Sigmoid colon (tissue), 7 donors: ENCODE measurements at places on chromosomes 16 and 17.
A peak's percentile ranks its signal among the peaks of the same experiment; 100 is the strongest.

- H3K36me3 ChIP-seq, result no peaks in the 10 kb centered on the region
- H3K4me1 ChIP-seq, result no peaks in the 10 kb centered on the region
- no peak overlapping the region for H3K4me3 ChIP-seq
These were observed 14.2 kb upstream of the ADGRG3 start for GRCh38 chr16:57653936-57654335.

DNA sequence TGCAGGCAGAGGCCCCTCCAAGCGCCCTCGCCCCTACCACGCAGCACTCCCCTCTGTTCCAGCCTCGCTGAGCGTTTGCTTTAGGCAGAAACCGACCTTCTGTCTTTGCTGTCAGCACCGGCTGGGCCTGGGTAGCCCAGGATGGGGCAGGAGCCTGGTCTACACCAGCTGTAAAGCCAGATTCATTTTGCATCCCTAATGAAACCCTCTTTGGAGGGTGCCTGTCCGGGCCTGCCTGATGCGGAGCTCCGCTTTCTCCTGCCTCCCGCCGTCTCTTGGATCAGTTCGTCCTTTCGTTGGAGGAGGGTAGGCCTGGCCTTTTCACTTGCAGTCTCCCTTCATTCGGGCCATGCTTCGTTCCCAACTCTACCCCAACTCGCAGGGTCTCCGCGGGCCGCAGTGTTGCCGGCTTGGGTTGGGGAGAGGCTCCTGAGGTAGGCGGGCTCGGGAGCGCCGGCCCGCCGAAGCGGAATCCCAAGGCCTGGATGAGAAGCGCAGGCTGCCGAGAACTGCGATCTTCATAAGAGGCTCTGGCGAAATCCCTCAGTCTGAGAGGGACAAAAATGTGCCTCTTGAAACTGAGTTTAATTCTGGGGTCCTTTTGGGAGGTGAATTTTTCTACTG lies 4.8 kb upstream of the HOXB8 start:
- no peaks in the 10 kb centered on the region for H3K36me3 ChIP-seq

DNA sequence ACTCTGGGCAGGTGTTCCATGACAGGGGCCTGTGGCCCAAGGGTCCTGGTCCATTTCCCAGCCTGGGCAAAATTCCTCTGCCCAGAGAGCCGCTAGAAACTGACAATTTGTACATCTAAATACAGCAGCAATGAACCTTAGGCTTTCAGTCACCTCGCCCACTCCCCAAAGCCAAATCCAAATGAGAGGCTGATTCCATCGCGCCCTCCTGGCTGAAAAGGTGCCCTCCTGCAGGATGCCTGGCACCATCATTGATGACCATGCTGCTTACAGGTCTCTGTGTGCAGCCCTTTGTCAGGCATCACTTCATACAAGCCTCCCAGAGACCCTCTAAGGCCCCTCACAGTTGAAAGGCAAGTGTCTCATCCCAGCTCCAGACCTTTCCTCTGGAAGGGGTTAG lies 114.7 kb downstream of the C16orf78 start:
- H3K4me3 ChIP-seq, result no peak overlapping the region
- no peaks in the 10 kb centered on the region for H3K27me3 ChIP-seq
- H3K36me3 ChIP-seq, result no peaks in the 10 kb centered on the region
- DNase-seq, result peak; percentile 18
- H3K27ac ChIP-seq, result no peak overlapping the region

GRCh38 chr16:73793260-73793659 lies 503.4 kb upstream of the PSMD7 start:
- no peak overlapping the region for H3K4me3 ChIP-seq
- no peaks in the 10 kb centered on the region for H3K4me1 ChIP-seq
- H3K36me3 ChIP-seq, result no peaks in the 10 kb centered on the region
- H3K27ac ChIP-seq, result no peak overlapping the region
- no peak for DNase-seq

GRCh38 chr17:47077576-47077975 lies 98.5 kb upstream of the RPRML start:
- no peak overlapping the region for H3K27ac ChIP-seq
- no peaks in the 10 kb centered on the region for H3K36me3 ChIP-seq
- H3K4me3 ChIP-seq, result no peak overlapping the region

- H3K4me3 ChIP-seq, result no peak overlapping the region
- no peaks in the 10 kb centered on the region for H3K27me3 ChIP-seq
- H3K27ac ChIP-seq, result no peak overlapping the region
These were observed 335.5 kb upstream of the ZFHX3 start for GRCh38 chr16:73383195-73383987.

- no peaks in the 10 kb centered on the region for H3K36me3 ChIP-seq
- no peaks in the 10 kb centered on the region for H3K27me3 ChIP-seq
- DNase-seq, result peak; percentile 56
- H3K4me3 ChIP-seq, result no peak overlapping the region
- H3K27ac ChIP-seq, result no peak overlapping the region
These were observed 32.4 kb upstream of the SLC47A1 start for GRCh38 chr17:19501219-19501618.

- H3K27me3 ChIP-seq, result no peaks in the 10 kb centered on the region
- H3K27ac ChIP-seq, result no peak overlapping the region
- no peak overlapping the region for H3K4me3 ChIP-seq
- no peaks in the 10 kb centered on the region for H3K4me1 ChIP-seq
- no peak for DNase-seq
- H3K36me3 ChIP-seq, result no peaks in the 10 kb centered on the region
These were observed 287.6 kb upstream of the CDH11 start for GRCh38 chr16:65409510-65409909.

DNA sequence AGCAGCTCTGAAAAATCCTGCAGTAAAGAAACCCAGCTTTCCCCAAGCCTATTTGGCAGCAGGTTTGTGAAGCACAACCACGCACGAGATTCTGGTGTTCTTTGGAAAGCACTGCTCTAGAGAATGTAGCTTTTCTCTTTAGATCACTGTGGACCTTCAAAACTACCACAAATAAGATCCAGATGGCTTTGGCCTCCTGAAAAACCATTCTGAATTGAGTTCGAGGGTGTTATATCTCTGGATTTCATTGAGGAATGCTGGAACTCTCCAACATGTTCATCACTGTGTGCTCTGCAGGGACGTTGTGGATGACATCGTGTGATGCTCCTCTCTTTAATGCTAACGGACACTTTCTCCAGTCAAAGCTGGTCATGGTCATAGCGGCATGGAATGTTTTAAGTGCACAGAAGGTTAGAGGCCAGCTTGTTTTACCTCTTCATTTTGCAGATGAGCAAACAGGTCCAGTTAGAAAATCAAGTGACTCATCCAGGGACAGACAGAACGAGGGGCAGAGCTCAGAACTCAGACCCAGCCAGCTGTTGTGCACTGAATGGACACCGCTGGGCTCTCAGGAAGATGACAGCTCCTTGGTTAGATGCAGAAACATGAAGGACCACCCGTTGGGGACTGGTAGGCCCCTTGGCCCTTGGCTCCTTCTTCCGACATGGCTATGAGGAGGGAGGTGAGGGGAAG lies 37.2 kb downstream of the CCDC42 start:
- H3K4me1 ChIP-seq, result no peaks in the 10 kb centered on the region
- peak overlapping the region; percentile 48 for H3K27ac ChIP-seq
- no peaks in the 10 kb centered on the region for H3K27me3 ChIP-seq
- H3K36me3 ChIP-seq, result no peaks in the 10 kb centered on the region
- no peak overlapping the region for H3K4me3 ChIP-seq

- H3K27ac ChIP-seq, result no peak overlapping the region
- no peaks in the 10 kb centered on the region for H3K36me3 ChIP-seq
- H3K27me3 ChIP-seq, result no peaks in the 10 kb centered on the region
- DNase-seq, result no peak
These were observed 5.3 kb upstream of the CHST5 start for GRCh38 chr16:75541236-75541635.

DNA sequence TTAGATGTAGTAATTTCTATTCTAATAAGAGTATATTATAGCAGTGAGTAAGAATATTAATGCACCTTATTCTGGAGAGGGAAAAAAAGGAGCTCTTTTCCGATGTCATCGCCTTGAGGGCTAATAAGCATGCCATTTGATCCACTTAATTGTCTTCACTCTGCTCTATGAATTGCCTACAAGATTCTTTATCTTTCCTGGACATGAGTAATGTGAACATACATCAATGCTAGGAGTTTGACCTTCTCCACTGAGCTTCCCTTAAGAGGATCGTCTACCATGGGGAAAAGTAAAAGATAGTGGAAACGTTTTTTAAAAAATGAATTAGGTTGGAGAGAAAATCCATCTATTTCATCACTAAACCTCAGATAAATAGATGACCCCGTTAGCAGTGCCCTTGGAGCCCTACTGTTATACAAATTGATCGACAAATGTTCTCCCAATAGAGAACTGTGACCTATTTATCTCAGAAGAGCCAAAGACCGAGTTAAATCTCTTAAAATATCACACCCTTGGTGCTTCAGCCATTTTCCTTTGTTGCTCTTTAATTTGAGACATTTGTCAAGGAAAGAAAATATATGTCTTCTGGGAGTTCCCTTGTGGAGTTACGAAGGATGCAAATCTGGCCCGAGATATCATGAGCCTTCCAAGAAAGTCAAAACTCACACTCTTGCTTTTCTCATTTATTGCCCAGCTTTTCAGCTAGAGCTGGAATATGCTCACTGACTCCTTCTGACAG lies 898.5 kb downstream of the KCNJ2 start:
- no peaks in the 10 kb centered on the region for H3K4me1 ChIP-seq
- no peak for DNase-seq
- H3K27ac ChIP-seq, result no peak overlapping the region
- H3K4me3 ChIP-seq, result no peak overlapping the region
- no peaks in the 10 kb centered on the region for H3K36me3 ChIP-seq

- DNase-seq, result no peak
- no peak within 1 kb of the TSS for H3K4me3 ChIP-seq
- no peaks in the 10 kb centered on the region for H3K27me3 ChIP-seq
- H3K4me1 ChIP-seq, result peaks cover 12% of the 10 kb centered on the region
- no peaks in the 10 kb centered on the region for H3K36me3 ChIP-seq
These were observed at the start of gene RPH3AL for GRCh38 chr17:352421-353212. RPH3AL (minus strand) TSS chr17:352807; CDS start chr17:327543, 25,264 bp downstream.

DNA sequence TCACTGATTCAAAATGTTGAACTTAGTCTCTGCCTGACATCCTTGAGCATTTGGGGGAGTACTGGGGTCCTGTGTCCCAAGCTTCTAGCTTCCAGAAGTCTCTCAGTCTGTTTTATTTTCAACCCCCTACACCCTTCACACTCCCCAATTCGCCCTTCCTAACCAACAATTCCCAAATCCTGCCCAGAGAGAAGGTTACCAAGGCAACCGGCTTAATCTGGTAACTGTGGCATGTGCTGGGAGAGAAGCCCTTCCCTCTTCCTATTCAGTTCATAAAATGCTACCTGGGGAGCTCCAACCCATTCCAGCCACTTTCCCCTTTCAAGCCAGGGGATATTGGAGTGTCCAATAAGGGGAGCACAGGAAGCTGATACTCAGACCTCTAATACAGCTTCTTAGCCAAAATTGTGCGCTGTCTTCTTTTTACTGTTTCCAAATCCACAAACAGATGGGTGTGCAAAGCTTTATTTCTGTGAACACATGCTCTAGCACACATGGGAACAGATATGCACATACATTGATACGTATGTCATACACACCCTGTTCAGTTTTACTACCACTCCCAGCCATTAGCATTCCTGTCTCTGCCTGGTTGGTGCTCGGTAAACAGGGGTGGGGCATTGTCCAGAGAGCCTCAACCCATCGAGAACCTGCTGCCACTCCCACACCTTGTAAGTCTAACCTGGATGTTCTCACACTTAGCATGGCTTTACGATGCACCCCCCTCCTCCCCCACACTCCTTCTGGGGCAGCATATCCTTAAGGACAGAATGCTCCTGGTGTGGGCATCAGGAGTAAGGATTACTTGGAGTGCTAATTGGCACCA lies 1.1 kb upstream of the RAPGEFL1 start:
- H3K36me3 ChIP-seq, result peaks cover 12% of the 10 kb centered on the region
- no peak overlapping the region for H3K4me3 ChIP-seq
- H3K27ac ChIP-seq, result no peak overlapping the region
- no peak for DNase-seq
- no peaks in the 10 kb centered on the region for H3K27me3 ChIP-seq
- peaks cover 18% of the 10 kb centered on the region for H3K4me1 ChIP-seq

DNA sequence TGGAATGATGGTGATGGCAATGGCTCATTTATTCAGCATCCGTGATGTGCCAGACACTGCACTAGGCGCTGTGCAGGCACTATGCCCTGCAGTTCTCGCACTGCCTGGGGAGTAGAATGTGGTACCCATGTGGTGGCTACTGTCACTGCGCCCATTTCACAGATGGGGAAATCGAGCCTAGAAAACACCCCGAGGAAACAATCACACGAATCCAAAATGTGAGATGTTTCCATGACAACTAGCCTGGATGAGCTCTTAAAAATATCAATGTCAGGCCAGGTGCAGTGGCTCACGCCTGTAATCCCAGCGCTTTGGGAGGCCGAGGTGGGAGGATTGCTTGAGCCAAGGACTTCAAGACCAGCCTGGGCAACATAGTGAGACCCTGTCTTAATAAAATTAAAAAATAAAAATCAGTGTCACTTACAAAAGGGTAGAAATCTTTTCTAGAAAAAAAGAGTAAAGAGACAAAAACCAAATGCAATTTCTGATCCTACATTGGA lies 57.9 kb upstream of the TNRC6A start:
- H3K4me1 ChIP-seq, result no peaks in the 10 kb centered on the region
- no peak overlapping the region for H3K27ac ChIP-seq
- no peaks in the 10 kb centered on the region for H3K36me3 ChIP-seq
- no peak overlapping the region for H3K4me3 ChIP-seq

- H3K27me3 ChIP-seq, result no peaks in the 10 kb centered on the region
- peaks cover 53% of the 10 kb centered on the region for H3K4me1 ChIP-seq
- no peaks in the 10 kb centered on the region for H3K36me3 ChIP-seq
- H3K4me3 ChIP-seq, result no peak overlapping the region
- no peak for DNase-seq
These were observed 52.8 kb downstream of the CDH11 start for GRCh38 chr16:65069065-65069464.

- no peaks in the 10 kb centered on the region for H3K27me3 ChIP-seq
- no peak overlapping the region for H3K4me3 ChIP-seq
- H3K27ac ChIP-seq, result no peak overlapping the region
- H3K36me3 ChIP-seq, result no peaks in the 10 kb centered on the region
- H3K4me1 ChIP-seq, result no peaks in the 10 kb centered on the region
These were observed 309.0 kb upstream of the MAF start for GRCh38 chr16:79909571-79909970.

DNA sequence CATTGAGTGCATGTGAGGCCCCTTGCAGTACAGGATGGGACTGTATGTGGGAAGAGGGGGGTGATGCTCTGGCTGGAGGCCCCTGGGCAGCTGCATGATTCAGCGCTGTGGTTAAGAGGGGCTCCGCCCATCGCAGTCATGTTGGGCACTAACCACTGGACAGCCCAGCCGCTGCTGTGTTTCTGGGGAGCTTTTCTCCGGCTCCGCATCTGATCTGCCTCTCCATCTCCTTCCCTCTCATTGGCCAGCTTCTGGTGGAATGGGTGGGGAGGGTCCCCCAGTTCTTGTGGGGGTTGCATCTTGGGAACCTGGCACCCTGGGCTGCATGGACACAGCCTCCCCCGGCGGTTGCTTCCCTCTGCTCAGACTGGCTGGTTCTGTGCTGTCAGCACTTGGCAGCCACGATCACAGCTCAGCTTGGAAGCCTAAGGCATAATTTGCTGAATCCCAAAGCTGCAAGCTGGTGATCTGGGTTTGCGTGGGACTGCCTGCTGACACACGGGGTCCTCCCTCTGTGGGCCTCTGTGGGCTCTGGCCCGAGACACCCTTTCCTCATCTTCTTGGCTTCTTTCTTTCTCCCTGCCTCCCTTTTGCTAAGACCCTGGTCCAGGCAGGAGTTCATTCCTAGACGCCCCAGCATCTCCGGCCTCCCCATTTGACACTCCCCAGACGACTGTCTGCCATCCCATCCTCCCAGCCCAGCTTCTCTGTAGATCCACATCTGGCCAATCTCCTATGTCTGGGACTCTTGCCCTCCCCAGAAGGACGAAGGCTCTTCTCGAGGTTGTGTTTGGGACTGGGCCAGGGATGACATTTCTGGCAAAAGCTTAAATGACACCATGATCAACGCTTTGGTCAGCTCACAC lies 168.3 kb downstream of the SEC14L1 start:
- H3K27me3 ChIP-seq, result no peaks in the 10 kb centered on the region
- peak overlapping the region; percentile 18 for H3K4me3 ChIP-seq
- H3K36me3 ChIP-seq, result no peaks in the 10 kb centered on the region
- peaks cover 61% of the 10 kb centered on the region for H3K4me1 ChIP-seq
- no peak overlapping the region for H3K27ac ChIP-seq
- peak; percentile 84 for DNase-seq
